ENCODE measurements at places on chromosomes 13 and 19. TPM values are rescaled to one million over a fixed set of nuclear protein-coding genes. Genes with fewer than 3 reads are reported as not detected.

GRCh38 chr13:42973581-42973980, 18.5 kb downstream of the EPSTI1 start:
- DNase-seq = no peak

DNA sequence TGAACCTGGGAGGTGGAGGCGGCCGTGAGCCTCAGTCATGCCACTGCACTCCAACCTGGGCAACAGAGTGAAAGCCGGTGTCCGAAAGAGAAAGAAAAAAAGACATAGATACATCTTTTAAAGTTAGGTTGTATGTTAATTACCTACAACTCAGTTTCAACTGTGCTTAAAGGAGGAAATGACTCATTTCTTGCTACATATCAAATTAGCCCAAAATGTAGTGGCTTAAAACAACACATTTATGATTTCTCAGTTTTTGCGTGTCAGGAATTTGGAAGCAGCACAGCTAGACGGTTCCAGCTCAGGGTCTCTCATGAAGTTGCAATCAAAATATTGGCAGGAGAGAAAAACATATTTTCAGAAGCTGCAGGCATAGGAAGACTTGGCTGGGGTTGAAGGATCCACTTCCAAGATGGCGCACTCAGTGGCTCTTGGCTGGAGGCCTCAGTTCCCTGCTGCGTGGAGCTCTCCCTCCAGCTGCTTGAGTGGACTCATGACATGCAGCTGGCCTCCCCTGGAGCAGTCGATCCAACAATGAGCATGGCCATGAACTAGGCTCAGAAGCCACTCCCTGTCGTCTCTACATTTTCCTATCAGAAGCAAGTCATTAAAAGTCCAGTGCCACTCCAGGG, 7.1 kb downstream of the LDLR start:
- no peak for DNase-seq

GRCh38 chr19:1111641-1112267, 8.0 kb downstream of the GPX4 start:
- DNase-seq = no peak

DNA sequence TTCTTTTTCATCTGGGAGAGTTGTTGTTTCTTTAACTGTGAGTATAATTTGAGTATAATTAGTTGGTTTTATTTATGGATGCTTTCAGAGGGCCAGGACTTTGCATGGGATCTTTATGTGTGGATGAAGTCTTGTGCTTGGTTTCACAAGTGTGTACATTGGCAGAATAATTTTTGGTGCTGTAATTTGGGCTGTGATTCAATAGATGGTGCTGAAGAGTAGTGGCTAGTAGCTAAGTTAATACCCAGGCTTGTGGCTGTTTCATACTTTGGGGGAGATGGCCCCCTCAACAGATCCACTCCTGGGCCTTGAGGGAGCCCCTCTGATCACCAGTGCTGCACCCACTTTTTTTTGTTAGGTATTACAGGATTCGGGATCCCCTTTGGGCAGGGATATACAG, 1142.4 kb downstream of the SLITRK1 start:
- no peak for DNase-seq

- no peak for DNase-seq
These were observed 1021.1 kb downstream of the EFNB2 start for GRCh38 chr13:105514401-105514800.

GRCh38 chr13:43303033-43303729, 279.8 kb downstream of the DNAJC15 start:
- DNase-seq = no peak

- no peak for DNase-seq
These were observed 2.3 kb upstream of the PSPN start for GRCh38 chr19:6378041-6378440.

FRY gene
- total RNA-seq = 52.8 TPM

GRCh38 chr19:38005224-38005614, 98.2 kb downstream of the SIPA1L3 start:
- DNase-seq = no peak

GPC6 gene
- total RNA-seq = 3.5 TPM

DNA sequence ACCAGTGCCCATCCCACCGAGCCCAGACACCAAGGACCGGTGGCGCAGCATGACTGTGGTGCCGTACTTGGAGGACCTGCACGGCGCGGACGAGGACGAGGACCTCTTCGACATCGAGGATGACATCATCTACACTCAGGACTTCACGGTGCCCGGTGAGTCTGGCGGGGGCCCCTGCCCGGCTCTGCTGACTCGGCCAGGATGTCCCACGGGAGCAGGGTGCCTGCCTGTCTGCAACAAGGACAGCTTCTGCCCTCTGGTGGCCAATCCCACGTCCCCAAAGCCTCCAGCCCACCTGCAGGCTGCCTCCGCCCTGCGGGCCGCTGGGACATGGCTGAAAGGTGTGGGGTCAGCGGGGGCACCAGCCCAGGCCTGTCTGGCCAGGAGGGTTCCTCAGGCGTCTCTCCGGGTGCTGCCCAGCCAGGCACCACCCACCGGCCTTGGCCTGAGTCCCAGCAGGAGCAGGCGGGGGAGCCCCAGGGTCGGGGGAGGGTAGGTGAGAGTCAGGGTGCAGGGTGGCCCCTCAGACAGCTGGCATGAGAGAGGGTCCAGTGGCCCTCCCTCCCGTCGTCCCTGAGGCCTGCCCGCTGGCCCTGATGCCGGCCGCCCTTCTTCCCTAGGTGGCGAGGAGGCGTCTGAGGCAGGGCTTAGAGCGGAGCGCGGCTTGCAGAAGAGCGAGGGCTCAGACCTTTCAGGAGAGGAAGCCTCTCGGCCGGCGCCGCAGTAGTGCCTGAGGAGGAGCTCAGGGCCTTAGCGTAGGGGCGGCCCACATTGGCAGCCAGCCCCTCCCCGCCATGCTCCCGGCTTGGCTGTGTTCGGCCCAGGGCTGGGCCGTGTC, 14.6 kb downstream of the CBARP start:
- no peak for DNase-seq

DNA sequence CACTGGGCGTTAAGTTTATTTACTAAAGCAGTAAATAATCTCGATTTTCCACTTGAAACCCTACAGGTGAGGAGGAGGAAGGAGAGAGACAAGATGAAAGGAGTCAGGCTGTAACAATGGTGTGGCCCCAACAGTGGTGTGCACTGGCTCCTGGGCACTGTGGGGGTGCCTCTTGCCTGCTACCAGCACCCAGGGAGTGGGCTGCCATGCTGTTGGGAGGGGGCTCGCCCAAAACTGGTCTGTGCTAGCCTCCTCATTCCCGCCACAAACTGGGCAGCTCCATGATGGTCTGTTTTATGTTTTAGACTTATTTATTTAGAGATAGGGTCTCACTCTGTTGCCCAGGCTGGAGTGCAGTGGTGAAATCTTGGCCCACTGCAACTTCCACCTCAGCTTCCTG, 49.8 kb upstream of the SLC7A9 start:
- no peak for DNase-seq

DNA sequence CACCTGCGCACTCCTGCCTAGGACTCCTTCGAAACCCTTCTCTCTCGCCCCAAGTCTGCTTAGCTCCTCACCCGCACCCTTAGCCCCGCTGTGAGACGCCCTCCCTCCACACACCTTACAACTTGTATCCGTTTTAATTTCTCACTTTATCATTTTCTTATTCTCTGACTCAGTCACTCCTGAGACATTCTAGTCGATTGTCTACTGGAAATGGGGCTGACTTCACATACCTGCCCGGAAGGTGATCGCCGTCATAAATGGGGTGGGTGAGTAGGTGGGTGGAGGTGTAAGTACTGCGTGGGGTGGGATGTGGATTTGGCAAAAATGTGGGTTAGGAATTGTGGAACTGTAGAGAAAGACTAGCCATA, 714 bp downstream of the NDFIP2 start:
- peak; percentile 19 for DNase-seq

ZNF100 gene
- total RNA-seq = 3.8 TPM

NUCB1 gene
- total RNA-seq = 223 TPM

Data from breast epithelium (tissue), 4 donors.